ENCODE measurements at places on chromosomes 2 and 18.
A peak's percentile ranks its signal among the peaks of the same experiment; 100 is the strongest.

GRCh38 chr2:60512062-60512622 is 41.3 kb downstream of the BCL11A start:
- DNase-seq: no peak

DNA sequence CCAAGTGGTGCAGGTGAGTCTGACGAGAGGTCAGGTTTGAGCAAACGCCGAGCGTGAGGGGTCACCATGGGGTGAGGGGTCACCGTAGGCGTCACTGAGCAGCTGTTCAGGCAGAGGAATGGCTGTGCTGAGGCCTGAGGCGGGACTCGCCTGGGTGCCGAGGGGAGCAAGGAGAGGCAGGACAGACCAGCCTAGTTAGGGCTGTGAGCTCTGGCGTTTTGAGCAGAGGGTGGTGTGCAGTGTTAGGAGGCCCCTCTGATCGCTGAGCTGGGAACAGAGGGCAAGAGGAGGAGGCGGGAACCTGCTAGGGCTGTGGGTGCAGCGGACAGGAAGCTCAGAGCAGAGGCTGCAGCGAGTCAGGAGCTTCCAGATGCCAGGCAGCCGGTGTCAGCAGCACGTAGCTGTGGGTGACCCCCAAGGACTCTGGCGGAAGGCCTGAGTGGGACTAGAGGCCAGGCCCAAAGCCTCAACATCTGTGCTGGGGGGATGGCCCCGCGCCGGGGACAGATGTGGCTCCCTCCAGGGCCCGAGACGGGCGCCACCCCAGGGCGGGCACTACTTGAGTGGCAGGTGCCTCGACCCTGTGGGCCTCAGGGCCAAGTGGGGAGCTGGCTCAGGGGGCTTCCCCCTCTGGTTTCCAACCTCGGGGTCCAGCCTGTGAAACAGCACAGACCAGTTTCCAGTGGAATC is 55.7 kb downstream of the KCNG2 start:
- DNase-seq: no peak

DNA sequence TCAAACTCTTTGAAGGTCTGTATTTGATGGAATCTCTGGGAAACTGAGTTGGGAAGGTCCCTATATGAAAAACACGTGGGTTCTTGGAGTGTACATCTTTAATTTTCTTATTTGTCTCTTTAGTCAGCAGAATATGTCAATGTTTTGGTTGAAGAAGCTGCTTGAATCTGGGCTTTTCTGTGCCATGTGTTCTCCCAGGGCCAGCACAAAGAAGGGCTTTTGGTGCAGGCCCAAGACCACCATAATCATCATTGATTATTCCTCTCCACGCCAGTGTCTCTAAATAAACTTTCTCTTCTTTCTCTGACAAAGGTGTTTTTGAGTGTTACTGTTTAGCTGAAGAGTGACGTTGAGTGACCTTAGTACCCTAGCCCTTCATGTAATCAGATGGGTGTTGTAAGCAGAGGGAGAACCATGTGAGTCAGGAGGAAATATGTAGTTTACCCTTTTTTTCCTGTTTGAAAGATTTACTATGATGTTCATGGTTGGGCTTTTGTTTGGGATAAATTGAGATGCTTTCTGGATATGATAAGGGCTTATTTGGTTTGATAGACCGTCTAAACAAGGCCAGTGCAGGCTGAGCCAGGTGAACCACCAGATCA is 11.6 kb upstream of the TNP1 start:
- DNase-seq: no peak

- DNase-seq: no peak
These were observed 23.7 kb upstream of the TMX3 start for GRCh38 chr18:68738564-68738963.

- no peak for DNase-seq
These were observed 46.8 kb downstream of the TNS1 start for GRCh38 chr2:217955881-217956493.

DNA sequence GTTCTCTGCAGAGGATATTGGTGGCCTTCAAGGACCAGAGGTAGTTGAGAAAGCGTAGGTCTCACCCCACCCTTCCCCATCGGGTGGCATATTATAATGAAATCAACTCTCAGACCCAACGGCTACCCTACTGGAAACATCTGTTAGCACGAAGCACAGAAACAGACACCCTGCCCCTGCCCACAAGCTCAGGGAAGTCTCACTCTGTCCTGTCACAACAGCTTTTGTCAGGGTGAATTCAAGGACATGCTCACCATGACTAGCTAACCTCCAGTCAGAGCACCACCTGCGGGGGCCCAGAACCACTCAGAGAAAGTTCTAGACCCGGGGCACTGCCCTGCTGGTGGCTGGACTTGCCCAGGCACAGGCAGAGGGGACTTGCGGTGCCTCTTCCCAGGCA is 3.5 kb upstream of the B3GNT7 start:
- DNase-seq: no peak

DNA sequence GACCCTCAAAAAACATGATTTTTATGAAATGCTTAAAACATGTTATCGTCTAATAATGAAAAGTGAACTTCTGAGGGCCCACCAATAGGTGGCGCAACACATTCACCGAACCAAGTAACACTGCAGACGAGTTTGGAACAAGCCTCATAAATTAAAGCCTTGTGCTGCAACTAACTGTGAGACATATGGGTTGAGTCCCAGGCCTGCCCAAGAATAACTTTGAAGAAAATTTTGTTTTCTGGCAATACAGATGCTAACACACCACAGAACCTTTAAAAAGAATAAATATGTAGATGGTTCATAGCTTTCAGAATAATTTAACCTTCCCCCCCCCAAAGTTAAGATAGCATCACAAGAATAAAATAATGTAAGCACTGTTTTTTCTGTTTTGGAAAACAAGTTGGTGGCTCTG is 285.9 kb downstream of the RNF144A start:
- DNase-seq: peak; percentile 11

GRCh38 chr18:28151434-28151833 is 25.5 kb downstream of the CDH2 start:
- DNase-seq: no peak

GRCh38 chr2:29361231-29361630 is 246.0 kb downstream of the CLIP4 start:
- peak; percentile 56 for DNase-seq

GRCh38 chr2:42954227-42954962 is 162.0 kb upstream of the HAAO start:
- DNase-seq: no peak

DNA sequence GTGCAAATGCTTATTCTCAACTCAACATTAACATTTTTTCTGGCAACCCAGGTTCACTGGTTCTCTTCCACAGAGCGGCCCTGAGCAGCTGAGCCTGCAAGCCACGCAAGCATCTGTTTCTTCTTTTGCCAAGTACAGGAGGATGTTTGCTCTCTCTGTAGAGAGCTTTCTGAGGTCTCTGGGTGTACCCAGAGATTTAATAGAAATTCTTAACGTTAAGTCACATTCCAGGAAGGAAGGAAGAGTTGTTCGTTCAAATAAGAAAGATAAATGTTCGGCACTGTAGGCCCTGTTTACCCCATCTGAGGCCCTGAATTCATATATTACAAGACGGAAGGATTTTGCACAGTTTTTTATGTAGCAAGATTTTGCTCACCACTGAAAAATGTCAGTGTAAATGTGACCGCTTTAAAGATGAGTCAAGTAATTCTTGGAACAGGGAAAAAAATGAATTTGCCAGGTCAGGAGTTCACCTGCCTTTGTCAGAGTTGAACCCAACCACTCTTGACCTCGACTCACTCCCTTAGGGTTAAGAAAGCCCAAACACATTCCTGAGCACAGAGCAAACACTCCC is 30.1 kb downstream of the KCTD18 start:
- DNase-seq: no peak

DNA sequence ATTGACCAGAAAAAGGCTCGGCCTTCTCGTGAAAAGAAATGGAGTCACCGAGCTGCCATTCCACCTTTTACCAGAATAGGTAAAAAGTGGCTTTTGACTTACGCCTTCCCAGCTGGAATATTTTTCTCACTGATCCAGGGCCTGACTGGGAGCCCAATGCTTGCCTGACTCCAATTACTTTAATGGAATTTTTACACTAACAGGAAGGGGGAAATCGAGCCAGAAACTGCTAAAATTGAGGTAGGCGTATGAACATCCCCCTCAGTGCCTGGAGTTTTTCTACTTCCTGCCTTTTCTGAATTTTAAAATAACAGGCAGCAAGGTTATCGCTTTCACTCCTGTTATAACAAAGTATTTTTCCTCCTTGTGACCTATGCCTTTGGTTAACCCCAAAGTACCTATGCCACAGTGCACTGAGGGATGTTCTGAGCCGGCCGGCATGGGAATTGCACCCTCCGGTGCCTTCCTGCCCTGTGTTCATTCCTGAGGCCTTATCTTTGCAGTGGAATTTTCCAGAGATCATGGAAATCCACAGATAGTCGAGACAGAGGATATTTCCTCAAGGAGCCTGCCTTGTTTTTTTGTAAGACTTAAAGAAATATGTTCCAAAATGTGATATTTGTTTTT is 18.3 kb upstream of the RPL31 start:
- DNase-seq: no peak

DNA sequence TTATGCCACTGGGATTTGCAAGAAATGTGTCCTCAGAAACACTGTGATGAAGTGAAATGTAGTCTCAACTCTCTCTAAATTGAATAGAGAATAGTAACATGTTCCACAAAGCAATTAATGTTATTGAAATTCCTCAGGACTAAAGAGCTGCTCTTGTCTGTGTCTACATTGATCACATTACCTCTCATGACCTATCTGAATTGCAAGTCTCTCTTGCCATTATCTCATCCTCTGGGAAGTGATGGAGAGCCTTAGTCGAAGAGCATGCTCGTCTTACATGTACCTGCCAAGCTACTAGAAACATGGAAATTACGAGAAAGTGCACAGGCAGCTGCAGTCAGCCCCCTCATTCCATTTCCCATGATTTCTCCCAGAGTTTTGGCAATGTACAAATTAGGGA is 561.1 kb upstream of the ZNF804A start:
- no peak for DNase-seq

GRCh38 chr2:69952336-69953115 is 8.9 kb downstream of the ASPRV1 start:
- DNase-seq: no peak

DNA sequence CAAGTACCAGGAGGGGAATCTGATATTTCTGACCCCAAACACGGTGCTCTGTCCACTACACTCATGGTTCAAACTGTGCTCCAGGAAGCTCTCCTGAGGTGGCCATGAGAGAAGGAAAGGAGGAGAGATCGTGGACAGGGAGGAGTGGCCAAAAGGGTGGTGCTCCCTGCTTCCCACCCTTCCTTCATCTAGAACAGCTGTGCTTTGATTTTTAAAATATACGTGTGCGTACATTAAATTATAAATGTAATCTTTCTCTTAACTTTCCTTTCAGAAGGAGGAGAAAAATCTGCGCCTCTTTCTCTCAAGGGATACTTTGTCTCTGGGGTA is 8.2 kb upstream of the CHRNA1 start:
- no peak for DNase-seq

DNA sequence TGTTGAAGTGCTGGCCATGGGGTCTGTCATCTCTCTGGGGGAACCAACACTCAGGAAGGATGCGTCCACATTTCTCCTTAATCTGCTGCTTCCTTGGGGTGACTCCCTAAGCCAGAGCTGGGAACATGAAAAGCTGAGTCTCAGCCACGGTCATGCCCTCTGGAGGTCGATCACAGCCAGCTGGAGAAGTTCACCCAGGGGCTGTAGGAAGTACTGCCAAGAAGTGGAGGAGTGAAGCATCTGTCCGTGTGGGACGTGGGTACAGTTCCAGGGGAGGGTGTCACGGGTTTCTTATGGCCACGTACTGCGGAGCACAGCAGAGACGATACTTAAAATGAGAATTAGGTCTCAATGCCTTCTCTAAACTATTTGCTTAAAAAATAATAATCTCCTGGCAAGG is 42.4 kb upstream of the IGFBP2 start:
- no peak for DNase-seq
